ENCODE measurements at places on chromosomes 11 and 22.

- no peak for DNase-seq
These were observed 22.2 kb downstream of the CYB5R2 start for GRCh38 chr11:7651140-7651551.

DNA sequence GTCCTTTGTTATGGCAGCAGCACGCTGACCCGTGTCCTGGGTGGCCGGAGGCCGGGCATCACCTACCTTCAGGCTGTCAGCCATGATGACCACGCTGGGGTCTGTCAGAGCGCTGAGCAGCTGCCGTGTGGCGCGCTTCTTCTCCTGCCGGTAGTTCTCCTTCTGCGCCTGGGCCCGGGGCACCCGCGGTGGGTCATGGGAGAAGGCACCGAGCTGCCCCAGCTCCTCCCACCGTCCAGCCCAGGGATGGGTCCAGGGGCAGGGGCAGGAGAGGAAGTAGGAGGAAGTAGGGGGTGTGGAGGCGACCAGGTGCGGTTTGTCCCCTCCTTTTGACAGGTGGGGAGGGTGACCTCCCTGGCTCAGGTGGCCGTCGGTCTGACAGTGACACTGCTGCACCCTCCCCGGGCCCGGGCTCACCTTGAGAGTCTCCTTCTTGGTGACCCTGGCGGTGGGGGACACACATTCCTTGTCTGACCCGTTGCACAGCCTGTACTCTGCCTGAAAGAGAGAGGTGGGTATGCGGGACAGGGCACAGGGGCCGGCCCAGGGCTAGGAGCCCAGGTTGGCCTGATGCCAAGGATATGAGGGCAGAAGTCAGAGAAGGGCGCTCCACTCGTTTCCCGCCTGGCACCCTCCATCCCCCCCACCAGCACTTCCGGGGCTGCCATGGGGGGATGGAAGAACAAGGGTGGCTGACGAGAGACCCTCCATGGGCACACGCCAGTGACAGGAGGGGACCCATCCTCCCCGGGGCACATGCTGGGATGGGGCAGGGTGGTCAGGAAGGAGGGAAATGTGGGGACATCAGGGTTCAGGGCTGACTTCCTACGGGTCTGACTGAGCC, 43.0 kb downstream of the OSBPL5 start:
- DNase-seq = no peak

GRCh38 chr11:116993599-116993998, 104.6 kb downstream of the SIK3 start:
- DNase-seq = no peak

- no peak for DNase-seq
These were observed 5.8 kb upstream of the BRD1 start for GRCh38 chr22:49833340-49834007.

GRCh38 chr22:27011717-27012116, 354.3 kb downstream of the MIAT start:
- no peak for DNase-seq

- no peak for DNase-seq
These were observed 23.6 kb downstream of the XKR3 start for GRCh38 chr22:16801571-16801970.

DNA sequence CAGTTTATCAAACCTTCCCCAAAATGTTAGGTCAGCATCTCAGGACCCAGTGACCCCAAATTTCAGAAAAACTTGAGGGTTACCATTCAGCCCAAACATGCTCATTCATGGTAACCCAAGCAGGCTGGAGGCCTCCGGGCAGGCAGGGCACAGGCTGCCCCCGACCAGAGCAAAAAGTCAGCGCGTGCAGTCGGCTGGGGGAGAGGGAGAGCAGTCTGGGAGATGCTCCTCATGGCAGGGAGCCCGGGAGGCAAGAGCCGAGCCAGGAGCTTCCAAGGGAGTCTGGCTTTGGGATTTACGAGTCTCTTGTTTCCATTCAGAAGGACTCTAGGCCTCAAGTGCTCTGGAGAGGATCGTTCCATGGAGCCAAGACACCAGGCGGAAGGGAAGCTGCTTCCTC, 45.7 kb downstream of the RPUSD4 start:
- no peak for DNase-seq

Measured in left lobe of liver (tissue), 2 donors.